ENCODE measurements at places on chromosomes 3 and 15. TPM values are rescaled to one million over a fixed set of nuclear protein-coding genes. Genes with fewer than 3 reads are reported as not detected.

ACVR2B gene
- 14.4 TPM for polyA plus RNA-seq

MGLL gene
- 25.9 TPM for polyA plus RNA-seq

PP2D1 gene
- polyA plus RNA-seq = 0.47 TPM

RARRES1 gene
- 24.0 TPM for polyA plus RNA-seq

SOX14 gene
- polyA plus RNA-seq = not detected

FBN1 gene
- 67.6 TPM for polyA plus RNA-seq

ZBED2 gene
- polyA plus RNA-seq = 0.36 TPM

BNIP2 gene
- 53.2 TPM for polyA plus RNA-seq

BMF gene
- 39.1 TPM for polyA plus RNA-seq

ZNF774 gene
- polyA plus RNA-seq = 3.7 TPM

DCBLD2 gene
- polyA plus RNA-seq = 55.5 TPM

CACNA1D gene
- polyA plus RNA-seq = 12.2 TPM

FBXO40 gene
- 0.03 TPM for polyA plus RNA-seq

GNB5 gene
- polyA plus RNA-seq = 17.6 TPM

RBP2 gene
- polyA plus RNA-seq = 0.96 TPM

APEH gene
- polyA plus RNA-seq = 154 TPM

SLCO2A1 gene
- 19.3 TPM for polyA plus RNA-seq

C3orf49 gene
- 0.42 TPM for polyA plus RNA-seq

ZNF80 gene
- not detected for polyA plus RNA-seq

REC114 gene
- polyA plus RNA-seq = not detected

PIERCE2 gene
- 6.4 TPM for polyA plus RNA-seq

ROPN1 gene
- not detected for polyA plus RNA-seq

COL6A6 gene
- 1.4 TPM for polyA plus RNA-seq

ACAD9 gene
- polyA plus RNA-seq = 28.0 TPM

TERC gene
- polyA plus RNA-seq = not detected

FGD5 gene
- polyA plus RNA-seq = 23.7 TPM

ZNF620 gene
- polyA plus RNA-seq = 11.3 TPM

GOLGA6L7 gene
- 0.30 TPM for polyA plus RNA-seq

CLCN2 gene
- polyA plus RNA-seq = 7.9 TPM
